ENCODE measurements at places on chromosomes 5 and 9.

GRCh38 chr5:115657125-115657880, 31.5 kb upstream of the TMED7 start:
- DNase-seq: no peak

- no peak for DNase-seq
Measured at GRCh38 chr9:88017096-88017495, 42.8 kb upstream of the CDK20 start.

DNA sequence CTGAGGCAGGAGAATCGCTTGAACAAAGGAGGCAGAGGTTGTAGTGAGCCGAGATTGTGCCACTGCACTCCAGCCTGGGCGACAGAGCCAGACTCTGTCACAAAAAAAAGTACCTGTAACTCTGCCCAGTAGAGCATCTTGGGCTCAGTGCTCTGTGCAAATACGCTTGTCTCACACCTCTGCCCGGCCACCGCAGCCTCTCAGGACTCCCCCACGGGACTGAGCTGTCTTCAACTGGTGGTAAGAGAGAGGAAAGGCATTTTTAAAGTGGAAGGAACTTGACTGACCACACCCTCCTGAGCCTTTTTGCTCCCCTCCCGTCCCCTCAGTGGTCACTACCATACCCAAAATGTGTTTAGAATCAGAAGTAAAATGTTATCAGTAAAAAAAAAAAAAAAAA, 174.3 kb upstream of the PIK3R1 start:
- DNase-seq: no peak

DNA sequence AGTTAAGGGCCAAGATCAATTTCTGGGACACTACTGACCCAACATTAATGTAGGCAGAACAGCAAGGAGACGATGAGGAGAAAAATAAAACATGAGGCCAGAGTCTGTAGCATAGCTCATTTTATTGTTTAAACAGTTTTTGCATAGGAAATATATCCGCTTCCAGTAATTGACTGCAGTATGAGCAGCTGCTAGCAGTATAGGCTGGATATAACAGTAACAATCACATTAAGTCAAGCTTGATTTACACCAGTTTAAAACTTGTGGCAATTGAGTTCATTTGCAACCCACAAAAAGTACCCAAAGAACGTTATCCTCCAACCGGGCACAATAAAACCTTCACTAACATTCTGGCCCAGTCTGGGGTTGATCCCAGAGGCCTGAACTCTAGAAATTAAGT, 232.2 kb downstream of the NFIB start:
- DNase-seq: no peak

Measured in mesothelial cell of epicardium (in vitro differentiated cells).